Lung (tissue), 17 donors: ENCODE measurements at places on chromosomes 16 and 17. TPM values are rescaled to one million over a fixed set of nuclear protein-coding genes. Genes with fewer than 3 reads are reported as not detected.

DNA sequence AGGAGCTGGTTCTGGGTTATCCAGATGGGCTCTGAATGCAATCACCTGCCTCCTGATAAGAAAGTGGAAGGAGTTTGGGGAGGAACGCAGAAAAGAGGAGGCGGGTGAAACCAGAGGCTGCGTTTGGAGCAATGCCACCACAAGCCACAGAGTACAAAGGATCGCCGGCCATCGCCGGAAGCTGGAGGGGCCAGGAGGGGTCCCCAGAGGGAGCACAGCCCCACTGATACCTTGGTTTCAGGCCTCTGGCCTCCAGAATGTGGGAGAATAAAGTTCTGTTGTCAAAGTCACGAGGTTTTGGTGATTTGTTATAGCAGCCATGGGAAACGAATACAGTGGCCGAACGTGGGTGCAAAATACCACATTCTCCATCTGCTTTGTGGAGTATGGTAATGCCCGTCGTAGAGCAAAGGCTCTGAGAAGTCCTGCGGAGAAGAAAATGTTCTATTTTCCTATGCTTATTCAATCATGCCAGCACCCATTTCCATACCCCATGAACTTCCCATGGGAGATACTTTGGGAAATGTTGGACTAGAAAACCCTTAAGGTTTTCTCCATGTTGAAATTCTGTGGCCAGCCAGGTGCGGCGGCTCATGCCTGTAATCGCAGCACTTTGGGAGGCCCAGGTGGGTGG is 51.4 kb downstream of the ZDHHC7 start:
- H3K4me1 ChIP-seq: peaks cover 5% of the 10 kb centered on the region
- H3K4me3 ChIP-seq: no peak overlapping the region
- no peaks in the 10 kb centered on the region for H3K36me3 ChIP-seq
- no peak for DNase-seq

DNA sequence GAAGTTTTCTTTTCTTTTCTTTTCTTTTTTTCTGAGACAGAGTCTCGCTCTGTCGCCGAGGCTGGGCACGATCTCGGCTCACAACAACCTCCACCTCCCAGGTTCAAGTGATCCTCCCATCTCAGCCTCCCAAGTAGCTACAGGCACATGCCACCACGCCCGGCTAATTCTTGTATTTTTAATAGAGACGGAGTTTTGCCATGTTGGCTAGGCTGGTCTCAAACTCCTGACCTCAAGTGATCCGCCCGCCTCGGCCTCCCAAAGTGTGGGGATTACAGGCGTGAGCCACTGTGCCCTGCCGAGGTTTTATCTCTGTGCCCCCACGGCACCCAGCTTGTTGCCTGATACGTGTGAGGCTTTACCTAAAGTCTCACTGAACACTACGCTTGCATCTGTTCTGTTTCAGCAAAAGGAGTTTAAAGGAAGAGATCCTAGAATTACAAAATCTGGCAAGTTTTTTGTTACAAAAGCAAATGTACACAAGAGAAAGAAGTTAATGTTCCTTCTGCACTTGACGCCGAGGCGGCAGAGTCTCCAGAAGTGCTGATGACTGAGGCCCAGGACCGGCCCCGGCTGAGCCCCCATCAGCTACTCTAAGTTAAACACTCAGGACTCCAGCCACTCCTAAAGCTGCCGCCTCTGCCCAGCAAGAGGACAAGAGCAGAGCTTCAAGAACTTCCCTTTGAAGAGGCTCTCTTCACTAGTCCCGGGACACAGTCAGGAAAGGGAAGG is 9.2 kb downstream of the ABCA3 start:
- H3K27ac ChIP-seq: peak overlapping the region; percentile 58
- DNase-seq: peak; percentile 42
- no peaks in the 10 kb centered on the region for H3K36me3 ChIP-seq
- H3K4me1 ChIP-seq: no peaks in the 10 kb centered on the region

- no peaks in the 10 kb centered on the region for H3K4me1 ChIP-seq
- no peak overlapping the region for H3K4me3 ChIP-seq
- DNase-seq: no peak
- no peaks in the 10 kb centered on the region for H3K27me3 ChIP-seq
- no peak overlapping the region for H3K27ac ChIP-seq
These were observed 1307.6 kb upstream of the GOT2 start for GRCh38 chr16:60041671-60042070.

DNA sequence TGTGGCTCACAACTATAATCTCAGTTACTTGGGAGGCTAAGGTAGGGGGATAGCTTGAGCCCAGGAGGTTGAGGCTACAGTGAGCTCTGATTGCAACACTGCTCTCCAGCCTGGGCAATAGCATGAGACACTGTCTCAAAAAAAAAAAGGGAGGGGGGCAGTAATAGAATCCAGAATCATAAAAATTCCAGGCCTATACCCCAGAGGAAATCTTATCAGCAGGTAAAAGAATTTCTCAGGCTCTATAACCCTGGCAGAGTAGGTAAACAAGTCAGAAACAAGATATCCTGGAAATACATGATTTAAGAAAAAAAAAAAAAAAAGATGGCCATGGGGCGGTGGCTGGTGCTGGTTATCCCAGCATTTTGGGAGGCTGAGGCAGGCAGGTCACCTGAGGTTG is 12.9 kb downstream of the SPAG9 start:
- no peak overlapping the region for H3K4me3 ChIP-seq
- H3K27me3 ChIP-seq: no peaks in the 10 kb centered on the region
- DNase-seq: peak; percentile 18
- no peak overlapping the region for H3K27ac ChIP-seq
- H3K4me1 ChIP-seq: no peaks in the 10 kb centered on the region

DNA sequence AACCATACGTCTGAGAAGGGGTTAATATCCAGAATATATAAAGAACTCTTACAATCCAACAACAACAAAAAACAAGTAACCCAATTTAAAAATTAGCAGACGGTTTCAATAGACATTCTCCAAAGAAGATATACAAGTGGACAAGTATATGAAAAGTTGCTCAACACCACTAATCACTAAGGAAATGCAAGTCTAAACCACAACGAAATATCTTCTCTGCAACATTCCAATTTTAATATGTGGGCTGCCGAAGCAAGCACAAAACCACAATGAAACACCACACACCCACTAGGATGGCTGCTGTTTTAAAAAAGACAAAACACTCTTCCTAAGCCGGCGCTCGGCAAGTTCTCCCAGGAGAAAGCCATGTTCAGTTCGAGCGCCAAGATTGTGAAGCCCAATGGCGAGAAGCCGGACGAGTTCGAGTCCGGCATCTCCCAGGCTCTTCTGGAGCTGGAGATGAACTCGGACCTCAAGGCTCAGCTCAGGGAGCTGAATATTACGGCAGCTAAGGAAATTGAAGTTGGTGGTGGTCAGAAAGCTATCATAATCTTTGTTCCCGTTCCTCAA is 5.9 kb upstream of the SLC13A2 start:
- no peak overlapping the region for H3K27ac ChIP-seq
- H3K36me3 ChIP-seq: no peaks in the 10 kb centered on the region
- no peaks in the 10 kb centered on the region for H3K27me3 ChIP-seq
- peaks cover 27% of the 10 kb centered on the region for H3K4me1 ChIP-seq
- peak; percentile 25 for DNase-seq

DNA sequence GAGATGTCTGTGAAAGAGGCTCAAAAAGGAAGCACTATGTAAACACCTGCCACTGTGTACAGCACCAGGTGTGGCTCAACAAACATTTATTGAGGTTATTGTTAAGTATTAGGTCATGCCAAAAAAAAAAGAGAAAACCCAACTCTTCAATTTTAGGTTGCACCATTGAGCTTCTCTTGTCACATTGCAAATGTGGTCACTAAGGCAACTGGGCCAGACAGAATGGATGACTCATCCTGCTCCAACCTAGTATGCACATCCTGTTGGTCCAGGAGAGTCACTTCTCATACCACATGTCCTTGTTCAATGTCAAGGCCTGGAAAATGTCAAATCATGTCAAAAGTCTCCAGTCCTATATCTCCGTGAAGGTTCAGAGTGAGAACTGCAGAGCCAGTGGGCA is 25.0 kb downstream of the HOXB1 start:
- no peaks in the 10 kb centered on the region for H3K36me3 ChIP-seq
- no peak overlapping the region for H3K27ac ChIP-seq
- no peaks in the 10 kb centered on the region for H3K4me1 ChIP-seq

DNA sequence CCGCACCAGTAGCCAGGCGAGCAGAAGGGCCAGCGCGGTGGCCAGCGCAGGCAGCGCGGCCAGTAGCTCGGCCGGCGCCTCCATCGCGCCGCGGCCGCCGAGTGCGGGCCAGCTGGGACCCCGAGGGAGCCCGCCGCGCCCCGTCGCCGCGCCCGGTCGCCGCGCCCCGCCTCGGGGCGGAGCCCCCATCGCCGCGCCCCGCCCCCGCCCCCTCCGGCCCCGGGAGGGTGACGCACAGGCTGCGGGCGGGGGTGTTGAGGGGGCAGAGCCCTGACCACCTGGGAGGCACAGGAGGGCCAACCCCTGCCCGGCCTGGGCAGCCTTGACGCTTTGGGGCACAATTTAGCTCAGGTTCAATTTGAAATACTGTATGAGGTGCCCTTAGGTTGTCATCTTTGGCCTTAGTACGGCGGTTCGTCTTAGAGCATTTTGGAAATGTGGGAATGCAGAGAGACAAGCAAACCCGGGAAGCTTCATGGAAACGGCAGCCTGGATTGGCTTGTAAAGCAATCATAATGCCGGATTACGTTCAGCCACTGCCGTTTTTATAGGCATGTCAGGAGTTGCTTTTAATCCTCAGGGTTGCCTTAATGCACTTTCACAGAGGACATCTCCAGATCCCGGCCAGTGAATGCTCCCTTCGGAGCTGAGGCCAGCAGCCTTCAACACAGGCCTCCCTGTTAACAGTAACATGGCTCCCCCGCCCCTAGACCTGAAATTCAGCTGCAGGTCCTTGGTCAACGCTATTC is at the start of gene MXRA7:
Gene MXRA7 (minus strand): TSS at position 103 of the 749 bp plus-strand sequence. CDS start 19 bp downstream, at position 84.
- H3K27ac ChIP-seq: peak within 1 kb of the TSS; percentile 85
- H3K4me1 ChIP-seq: peaks cover 14% of the 10 kb centered on the region
- peak within 1 kb of the TSS; percentile 68 for H3K4me3 ChIP-seq
- peak; percentile 76 for DNase-seq
- H3K36me3 ChIP-seq: peaks cover 5% of the 10 kb centered on the region

- H3K27ac ChIP-seq: no peak overlapping the region
- H3K36me3 ChIP-seq: peaks cover 37% of the 10 kb centered on the region
- H3K4me1 ChIP-seq: no peaks in the 10 kb centered on the region
- H3K4me3 ChIP-seq: no peak overlapping the region
- H3K27me3 ChIP-seq: no peaks in the 10 kb centered on the region
These were observed 67.5 kb downstream of the KLHDC4 start for GRCh38 chr16:87698241-87698640.

DNA sequence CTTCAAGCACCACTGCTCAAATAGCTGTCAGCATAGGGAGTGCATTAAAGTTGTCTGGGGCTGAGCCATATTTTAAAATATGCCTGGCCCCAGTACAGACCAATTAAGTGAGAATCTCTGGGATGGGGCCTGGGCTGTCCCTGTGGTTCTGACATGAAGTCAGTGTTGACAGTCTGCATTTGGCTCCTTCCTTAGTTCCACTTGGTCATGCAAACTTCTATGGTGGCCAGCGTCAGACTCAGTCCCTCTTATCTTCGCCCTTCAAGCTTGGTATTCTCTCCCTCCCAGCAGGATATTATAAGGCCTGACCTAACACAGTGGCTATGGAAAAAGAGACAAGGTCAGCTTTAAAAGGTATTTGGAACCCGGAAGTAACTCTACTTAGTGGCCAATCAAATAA is 177.2 kb downstream of the PMP22 start:
- H3K4me3 ChIP-seq: no peak overlapping the region
- H3K27ac ChIP-seq: no peak overlapping the region
- DNase-seq: no peak
- H3K27me3 ChIP-seq: no peaks in the 10 kb centered on the region
- no peaks in the 10 kb centered on the region for H3K36me3 ChIP-seq
- H3K4me1 ChIP-seq: no peaks in the 10 kb centered on the region

DNA sequence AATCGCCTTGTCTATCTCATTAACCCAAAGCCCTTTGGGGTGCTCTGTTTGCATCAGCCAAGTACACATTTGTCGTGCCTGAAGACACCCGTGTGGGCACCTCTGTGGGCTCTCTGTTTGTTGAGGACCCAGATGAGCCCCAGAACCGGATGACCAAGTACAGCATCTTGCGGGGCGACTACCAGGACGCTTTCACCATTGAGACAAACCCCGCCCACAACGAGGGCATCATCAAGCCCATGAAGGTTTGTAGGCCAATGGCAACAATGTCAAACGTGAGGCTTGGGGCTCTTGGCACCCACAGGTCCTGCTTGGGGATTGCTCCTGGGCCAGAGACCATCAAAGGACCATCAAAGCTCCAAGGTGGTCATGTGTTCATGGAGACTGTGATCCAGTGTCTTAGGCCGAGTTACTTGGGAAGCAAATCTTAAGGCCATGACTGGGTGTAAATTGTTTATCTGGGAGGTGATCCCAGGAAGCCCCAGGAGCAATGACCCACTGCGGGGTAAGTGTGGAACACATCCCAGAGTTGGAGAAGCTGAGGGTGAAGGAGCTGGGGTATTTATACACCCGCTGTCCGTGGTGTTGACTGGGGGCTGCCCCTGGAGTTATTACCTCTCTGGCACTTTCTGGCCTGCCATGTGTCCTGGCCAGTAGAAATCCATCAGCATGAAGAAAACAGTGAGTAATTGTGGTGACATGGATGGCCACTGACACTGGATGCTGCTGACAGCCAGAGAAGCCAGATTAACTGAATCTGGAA is 24.0 kb downstream of the CDH5 start:
- H3K27ac ChIP-seq: no peak overlapping the region
- DNase-seq: no peak
- no peaks in the 10 kb centered on the region for H3K36me3 ChIP-seq
- H3K4me1 ChIP-seq: no peaks in the 10 kb centered on the region
- H3K27me3 ChIP-seq: no peaks in the 10 kb centered on the region
- no peak overlapping the region for H3K4me3 ChIP-seq

DNA sequence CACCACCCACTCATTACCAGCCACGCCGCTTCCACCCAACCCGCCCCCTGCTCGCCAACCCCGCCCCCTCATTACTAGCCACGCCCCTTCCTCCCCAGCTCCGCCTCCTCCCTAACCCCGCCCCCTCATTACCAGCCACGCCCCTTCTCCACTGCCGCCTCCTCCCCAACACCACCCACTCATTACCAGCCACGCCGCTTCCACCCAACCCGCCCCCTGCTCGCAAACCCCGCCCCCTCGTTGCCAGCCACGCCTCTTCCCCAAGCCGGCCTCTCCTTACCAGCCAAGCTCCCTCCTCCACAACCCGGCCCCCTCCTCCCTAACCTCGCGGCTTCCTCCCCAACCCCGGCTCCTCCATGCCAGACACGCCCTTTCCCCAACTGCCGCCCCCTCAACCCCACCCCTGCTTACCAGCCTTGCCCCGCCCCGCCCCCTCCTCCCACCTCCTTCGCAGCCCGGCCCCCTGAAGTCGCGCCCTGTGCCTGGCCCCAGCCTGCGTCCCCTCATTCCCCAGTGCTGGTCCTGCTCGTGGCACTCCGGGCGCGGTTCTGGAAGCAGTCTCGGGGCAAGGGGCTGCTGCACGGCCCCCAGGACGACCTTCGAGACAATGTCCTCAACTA is 7.3 kb downstream of the SLC22A31 start:
- peaks cover 3% of the 10 kb centered on the region for H3K27me3 ChIP-seq
- H3K4me3 ChIP-seq: no peak overlapping the region
- no peak overlapping the region for H3K27ac ChIP-seq
- H3K36me3 ChIP-seq: no peaks in the 10 kb centered on the region

The ITGA3 gene
- polyA plus RNA-seq: 123 TPM

The SNX20 gene
- 14.9 TPM for polyA plus RNA-seq

The EMP2 gene
- 74.3 TPM for polyA plus RNA-seq

The MAPT gene
- polyA plus RNA-seq: 0.65 TPM
